ENCODE measurements at places on chromosomes 16 and 17. TPM values are rescaled to one million over a fixed set of nuclear protein-coding genes. Genes with fewer than 3 reads are reported as not detected.

- DNase-seq, result peak; percentile 22
Measured at GRCh38 chr16:57863434-57864160, 61.3 kb upstream of the KIFC3 start.

- DNase-seq, result no peak
Measured at GRCh38 chr16:16021020-16021419, 71.6 kb downstream of the ABCC1 start.

Gene PNPO
- 35.5 TPM for total RNA-seq

- DNase-seq, result no peak
Measured at GRCh38 chr17:60545465-60546191, 19.6 kb upstream of the APPBP2 start.
